Vagina (tissue), 2 donors: ENCODE measurements at places on chromosomes 12 and 14.

GRCh38 chr14:104147346-104148125 is 9.1 kb downstream of the KIF26A start:
- no peak for DNase-seq

- peak; percentile 37 for DNase-seq
Observed at GRCh38 chr14:105855893-105856675, 329.7 kb downstream of the TMEM121 start.

DNA sequence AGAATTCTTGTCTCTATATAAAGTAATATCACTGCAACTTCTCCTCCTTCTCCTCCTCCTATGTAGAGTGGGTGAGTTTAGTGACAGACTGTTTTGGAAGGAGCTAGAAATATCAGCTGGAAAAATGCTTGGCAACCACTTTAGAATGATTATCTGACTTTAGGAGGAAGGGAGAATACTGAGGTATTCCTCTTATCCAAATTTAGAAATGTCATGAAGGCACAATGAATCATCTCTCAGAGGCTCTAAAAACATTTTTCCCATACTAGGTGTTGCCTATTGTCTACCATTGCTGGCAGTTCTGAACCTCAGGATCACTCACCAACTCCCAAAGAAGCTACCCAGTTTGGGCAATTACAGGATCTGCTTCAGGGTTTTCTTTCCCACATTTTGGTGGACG is 306.6 kb upstream of the ATP2B1 start:
- no peak for DNase-seq

DNA sequence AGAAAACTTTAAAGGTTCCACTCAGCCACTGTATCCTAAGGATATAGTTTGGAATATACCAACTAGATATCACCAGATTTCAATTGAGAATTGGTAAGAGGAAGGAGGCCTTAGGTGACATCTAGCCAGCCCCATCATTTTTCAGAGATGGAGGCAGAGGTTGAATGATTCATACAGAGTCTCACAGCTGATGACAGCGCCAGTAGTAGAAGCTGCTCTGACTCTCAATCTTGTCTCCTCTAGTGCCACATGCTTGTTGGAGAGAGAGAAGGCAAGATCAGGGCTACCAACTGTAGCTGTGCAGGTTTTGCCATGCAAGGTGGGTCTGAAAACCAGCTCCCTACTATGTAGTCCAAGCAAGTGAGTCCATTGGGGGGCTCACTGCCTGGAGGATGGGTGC is 6.1 kb downstream of the FRMD6 start:
- no peak for DNase-seq

DNA sequence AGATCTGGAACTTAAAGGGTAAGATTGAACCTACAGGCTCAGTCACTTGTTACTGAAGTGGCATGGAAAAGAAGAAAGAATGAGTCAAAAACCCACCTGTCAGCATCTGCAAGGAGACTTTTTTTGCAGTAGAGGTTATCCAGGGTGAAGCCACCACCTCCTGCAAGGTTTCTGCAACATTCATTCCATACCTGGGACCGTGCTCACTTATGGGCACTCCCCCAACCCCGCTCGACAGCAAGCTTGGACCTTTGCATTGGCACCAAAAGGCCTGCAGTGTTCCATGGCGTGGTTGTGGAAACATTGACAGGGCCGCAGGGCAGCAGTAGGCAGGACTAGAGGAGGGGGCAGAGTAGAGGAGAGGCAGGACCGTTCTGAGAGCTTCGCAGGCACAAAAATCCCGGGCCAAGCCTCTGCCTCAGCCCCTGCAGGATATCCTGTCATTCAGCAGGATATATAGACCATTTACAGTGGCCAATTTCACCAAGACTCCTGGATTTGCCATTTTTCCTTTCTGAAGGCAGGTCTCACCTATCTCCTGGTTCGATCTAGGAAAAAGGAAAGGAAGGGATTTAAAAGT is at the start of gene STAB2:
Gene STAB2, plus strand, starts transcription at position 483 of the 580 bp plus-strand sequence. CDS start 204 bp downstream, outside the sequence.
- no peak for DNase-seq

DNA sequence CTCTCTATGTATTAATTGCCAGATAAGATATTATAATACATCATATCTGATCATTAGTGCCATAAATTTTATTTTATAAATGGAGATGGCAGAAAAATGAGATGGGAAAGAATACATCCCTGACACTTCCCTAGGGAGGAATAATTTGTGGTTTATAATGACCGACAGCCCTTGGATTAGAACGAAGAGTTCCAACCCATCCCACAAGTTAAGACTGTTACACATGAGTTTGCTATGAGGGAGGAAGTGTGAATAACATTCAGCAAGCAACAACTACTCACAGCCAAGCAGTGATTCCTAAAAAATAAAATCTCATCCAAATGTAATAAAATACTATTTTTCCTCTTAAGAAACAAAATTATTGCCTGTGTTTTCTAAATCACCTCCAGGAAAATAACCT is 299.0 kb downstream of the CCDC91 start:
- no peak for DNase-seq

DNA sequence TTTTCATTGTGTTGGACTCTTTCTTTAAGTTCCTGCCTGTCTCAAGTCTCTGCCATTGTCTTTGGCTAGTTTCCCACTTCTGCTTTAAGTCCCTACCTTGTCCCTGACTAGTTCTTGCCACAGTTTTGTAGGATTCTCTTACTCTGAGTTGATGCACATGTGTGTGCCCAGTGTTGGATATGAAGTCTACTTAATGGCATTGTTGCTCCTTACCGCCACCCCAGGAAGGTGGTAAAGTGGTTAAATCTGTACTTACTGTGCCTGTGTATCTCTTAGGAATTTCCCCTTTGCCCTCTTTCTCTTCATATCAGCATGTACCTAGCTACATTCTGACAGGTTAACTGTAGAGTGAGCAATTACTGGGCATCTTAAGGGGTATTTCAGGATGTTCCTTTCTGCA is 227.1 kb downstream of the NUBPL start:
- no peak for DNase-seq

GRCh38 chr12:29674463-29674862 is 109.3 kb downstream of the TMTC1 start:
- DNase-seq: no peak

- DNase-seq: peak; percentile 79
Observed at GRCh38 chr14:71137536-71138447, 230.5 kb downstream of the PCNX1 start.

- no peak for DNase-seq
Observed at GRCh38 chr14:86013641-86014040, 483.7 kb downstream of the FLRT2 start.

DNA sequence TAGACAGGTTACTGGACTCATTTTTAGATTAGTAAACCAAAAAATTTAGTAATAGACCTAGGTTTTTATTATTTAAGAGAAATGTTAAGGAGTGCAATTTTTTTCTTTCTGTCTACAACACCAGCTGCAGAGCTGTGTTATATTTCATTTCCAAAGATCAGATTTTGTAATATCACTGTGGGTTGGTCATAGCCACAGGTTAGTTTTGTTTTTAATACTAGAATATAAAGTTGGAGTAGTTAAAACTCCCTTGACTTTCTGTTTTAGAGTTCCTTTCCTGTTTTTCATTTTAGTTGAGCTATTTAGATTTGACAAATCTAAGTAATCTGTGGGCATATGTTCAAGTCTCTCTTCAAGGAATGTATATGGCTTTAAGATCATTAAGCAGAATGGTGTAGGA is 30.7 kb upstream of the GARIN2 start:
- DNase-seq: no peak

GRCh38 chr12:129446696-129447095 is 457.1 kb downstream of the TMEM132D start:
- DNase-seq: no peak

GRCh38 chr14:91255026-91255695 is 10.7 kb upstream of the GPR68 start:
- DNase-seq: no peak

DNA sequence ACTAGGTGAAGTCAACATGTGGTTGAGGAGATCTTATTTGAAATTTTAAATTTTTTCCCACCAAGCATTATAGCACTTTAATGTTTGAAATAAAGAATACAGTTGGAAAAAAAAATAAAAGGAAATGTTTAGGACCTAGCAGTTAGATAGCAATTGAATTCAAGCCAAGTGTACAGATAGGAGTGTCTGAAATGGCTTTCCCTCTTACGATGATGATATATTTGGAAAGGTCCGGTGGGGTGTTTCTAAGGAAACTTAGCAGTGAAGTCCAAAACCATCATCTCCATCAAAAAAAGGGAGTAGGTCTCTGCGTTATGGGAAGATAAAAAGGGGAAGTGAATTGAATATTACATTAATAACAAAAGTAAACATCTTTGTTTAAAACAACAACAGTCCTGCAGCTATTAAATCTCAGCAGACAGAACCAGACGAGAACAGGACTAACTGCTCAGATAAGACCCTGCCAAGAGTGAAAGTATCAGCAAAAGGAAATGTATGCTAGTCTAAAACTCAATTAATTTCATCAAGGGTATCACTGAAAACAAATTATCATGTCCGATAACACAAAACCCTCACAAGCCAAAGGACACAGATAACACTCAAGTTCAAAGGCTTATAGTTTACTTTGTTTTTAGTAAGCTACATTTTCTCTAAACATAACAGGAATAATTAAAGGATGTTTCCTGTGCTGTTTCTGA is 242.0 kb downstream of the BMP4 start:
- no peak for DNase-seq

DNA sequence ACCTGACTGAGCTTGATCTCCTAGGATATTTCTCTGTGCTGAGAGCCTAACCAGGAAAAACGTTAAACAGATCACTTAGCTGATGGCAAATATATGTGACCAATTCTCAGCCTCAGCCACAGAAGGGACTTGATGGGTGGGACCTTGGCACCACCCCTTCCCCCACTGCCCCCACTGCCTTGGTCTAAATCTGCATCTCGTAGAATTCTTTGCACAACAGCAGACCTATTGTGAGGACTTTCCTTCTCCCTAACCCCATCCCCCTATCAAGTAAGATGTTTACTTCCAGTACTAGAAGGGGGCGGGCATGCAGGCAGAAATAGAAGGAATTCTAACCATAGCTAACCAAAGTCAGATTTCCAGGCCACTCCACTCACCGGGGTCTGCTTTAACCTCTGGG is 313.2 kb downstream of the PCNX1 start:
- DNase-seq: no peak

DNA sequence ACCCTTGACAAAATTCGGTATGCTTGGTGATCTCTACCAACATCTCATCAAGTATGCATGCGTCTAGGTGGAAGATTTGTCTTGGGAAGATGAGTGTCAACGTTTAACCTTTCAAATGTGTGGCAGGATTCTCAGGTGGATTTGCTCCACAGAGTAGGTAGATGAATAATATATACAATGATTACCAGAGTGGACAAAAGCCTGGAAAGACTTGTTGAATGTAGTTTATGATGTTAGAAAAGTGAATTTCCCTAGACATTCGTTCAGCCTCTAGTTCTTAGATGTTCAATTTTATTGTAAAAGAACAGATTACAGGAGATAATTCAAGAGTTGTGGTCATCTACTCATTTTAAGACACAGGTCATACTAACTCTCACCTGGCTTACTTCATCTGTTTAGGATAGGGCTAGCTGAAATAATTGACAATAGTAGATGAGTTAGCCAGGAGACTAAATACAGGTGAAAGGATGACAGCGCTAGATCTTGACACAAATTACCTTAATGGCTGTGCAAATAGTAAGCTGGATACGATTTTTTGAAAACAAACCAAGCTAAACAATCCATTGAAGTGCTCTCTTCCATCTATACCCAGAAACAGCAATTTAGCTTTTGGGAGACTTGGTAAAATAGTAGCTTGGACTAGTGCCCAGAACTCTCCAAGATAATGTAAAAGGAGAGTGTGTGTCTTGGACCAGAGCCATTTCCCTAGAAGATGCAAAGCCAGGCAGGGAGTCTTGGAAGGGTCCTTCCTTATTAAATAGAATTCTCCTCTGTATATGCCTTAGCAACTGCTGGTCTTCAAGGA is 168.0 kb downstream of the DACT1 start:
- no peak for DNase-seq

GRCh38 chr12:16622338-16622737 is 16.4 kb upstream of the LMO3 start:
- DNase-seq: no peak

- no peak for DNase-seq
Observed at GRCh38 chr14:58026967-58027366, 125.0 kb downstream of the ARMH4 start.

GRCh38 chr12:11108862-11109261 is 16.7 kb upstream of the TAS2R43 start:
- DNase-seq: no peak

DNA sequence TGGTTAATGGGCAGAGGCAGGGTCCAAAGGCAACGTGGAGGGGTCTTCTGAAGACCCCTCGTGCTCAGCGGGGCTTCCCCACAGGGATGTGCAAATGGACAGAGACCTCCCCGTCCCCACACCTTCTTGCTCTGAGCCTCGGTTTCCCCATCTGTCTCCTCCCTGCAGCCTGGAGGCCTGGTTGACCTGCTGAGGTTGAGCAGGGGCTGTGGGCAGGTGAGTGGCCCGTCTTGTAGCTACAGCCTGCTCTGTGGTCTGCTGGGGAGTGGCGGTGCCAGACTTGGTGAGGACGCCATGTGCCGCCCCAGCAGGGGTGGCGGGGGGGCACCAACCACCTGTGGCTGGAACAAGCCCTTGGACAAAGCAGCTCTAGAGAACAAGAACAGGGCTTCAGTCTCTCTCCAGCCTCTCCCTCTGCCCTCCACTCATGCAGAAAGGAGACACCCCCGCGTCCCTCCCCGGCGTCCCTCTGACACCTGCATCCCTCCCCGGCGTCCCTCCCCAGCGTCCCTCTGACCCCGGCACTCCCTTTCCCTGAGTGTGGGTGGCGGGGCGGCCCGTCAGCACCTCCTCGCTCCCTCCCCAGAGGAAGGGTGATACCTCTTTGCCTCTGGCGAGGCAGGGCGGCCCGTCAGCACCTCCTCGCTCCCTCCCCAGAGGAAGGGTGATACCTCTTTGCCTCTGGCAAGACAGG is 83.7 kb downstream of the NOC4L start:
- DNase-seq: no peak

- DNase-seq: no peak
Observed at GRCh38 chr12:113242026-113242418, 20.8 kb downstream of the TPCN1 start.

DNA sequence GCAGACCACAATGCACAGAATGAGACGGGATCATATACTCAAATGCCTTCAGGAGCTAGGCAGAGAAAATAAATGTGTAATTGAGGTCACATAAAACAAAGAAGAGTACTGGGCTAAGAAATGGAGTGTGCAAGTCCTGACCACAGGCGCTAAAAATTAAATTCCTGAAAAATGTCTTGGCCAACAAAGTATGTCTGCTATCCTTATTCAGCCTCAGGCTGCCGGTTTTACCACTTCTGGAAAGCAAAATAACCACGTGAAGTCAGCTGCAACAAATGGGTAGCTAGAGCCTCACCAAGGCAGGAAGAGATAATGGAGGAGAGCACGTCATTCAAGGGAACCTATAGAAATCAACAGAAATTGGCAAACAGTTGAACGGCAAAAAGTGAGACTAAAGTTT is 3.1 kb downstream of the PYGL start:
- DNase-seq: no peak

- DNase-seq: no peak
Observed at GRCh38 chr14:106491851-106492250, 965.5 kb downstream of the TMEM121 start.

DNA sequence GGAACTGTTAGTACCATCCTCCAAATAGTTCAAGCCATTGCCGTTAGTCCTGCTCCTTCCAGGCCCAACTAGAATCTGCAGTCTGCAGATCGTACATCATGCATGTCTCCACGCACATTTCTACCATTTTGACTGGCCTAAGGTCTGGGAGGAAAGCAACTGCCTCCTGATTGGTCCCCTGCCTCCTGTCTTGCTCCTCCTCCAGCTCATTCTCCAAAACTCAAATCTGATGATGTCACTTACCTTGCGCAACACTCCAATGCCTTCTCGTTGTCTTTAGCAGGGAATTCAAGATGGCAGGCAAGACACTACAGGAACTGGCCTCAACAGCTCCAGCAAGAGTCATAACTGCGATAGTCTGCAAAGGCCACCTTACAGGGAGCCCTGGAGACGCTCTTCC is 9.7 kb upstream of the HCAR1 start:
- DNase-seq: no peak
